Stimulated activated CD8-positive, alpha-beta memory T cell treated with anti-CD3 and anti-CD28 coated beads, Interleukin-15, amount 100 ng/mL, for 4 hours (primary cell): ENCODE measurements at places on chromosomes 1 and 21.

DNA sequence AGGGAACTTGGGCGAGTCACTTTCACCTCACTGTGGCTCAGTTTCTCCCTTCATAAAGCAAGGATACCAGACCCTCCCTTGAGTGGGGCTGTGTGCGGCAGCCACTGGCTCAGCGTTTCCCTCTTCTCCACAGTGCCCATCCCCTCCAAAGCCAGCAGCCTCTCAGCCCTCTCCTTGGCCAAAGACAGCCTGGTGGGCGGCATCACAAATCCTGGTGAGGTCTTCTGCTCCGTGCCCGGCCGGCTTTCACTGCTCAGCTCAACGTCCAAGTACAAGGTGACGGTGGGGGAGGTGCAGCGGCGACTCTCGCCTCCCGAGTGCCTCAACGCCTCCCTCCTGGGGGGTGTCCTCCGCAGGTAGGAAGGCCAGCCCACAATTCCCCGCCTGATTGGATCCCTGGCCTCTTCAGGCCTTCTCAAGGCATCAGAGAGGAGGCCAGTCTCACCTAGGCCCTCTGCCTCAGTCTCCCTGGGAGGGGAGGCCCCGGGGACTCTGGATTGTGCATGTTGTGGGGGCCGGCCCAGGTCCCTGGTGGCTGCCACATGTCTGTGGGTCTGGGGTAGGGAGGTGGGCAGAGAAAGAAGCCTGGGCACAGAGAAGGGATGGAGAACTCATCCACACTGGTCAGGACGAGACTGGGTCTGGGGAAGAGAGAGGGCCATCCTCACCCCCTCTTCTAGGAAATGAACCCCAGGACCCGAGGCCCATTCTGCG is 15.2 kb downstream of the TFAP2E start:
- no peak for DNase-seq

GRCh38 chr1:64292399-64292798 is 89.0 kb downstream of the UBE2U start:
- DNase-seq, result no peak

- DNase-seq, result no peak
Measured at GRCh38 chr1:26938004-26938658, 16.6 kb downstream of the NUDC start.

GRCh38 chr1:224801844-224802490 is 127.5 kb upstream of the DNAH14 start:
- no peak for DNase-seq

DNA sequence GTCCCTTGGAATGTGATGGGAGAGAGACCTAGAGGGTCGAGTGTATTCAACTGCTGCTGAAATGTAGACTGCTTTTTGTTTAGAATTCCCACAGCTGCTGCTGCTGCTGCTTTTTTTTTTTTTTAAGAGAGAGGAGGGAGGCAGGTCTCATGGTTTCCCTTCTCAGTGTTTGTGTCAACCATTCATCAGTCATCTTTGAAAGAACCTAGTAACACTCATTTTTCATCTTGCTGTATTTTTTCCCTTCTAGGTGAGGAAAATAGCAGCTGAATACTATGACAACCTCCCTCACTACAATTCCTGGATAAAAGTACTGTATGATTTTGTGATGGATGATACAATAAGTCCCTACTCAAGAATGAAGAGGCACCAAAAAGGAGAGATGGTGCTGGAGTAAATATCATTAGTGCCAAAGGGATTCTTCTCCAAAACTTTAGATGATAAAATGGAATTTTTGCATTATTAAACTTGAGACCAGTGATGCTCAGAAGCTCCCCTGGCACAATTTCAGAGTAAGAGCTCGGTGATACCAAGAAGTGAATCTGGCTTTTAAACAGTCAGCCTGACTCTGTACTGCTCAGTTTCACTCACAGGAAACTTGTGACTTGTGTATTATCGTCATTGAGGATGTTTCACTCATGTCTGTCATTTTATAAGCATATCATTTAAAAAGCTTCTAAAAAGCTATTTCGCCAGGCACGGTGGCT is 9.2 kb downstream of the DEGS1 start:
- DNase-seq, result no peak

DNA sequence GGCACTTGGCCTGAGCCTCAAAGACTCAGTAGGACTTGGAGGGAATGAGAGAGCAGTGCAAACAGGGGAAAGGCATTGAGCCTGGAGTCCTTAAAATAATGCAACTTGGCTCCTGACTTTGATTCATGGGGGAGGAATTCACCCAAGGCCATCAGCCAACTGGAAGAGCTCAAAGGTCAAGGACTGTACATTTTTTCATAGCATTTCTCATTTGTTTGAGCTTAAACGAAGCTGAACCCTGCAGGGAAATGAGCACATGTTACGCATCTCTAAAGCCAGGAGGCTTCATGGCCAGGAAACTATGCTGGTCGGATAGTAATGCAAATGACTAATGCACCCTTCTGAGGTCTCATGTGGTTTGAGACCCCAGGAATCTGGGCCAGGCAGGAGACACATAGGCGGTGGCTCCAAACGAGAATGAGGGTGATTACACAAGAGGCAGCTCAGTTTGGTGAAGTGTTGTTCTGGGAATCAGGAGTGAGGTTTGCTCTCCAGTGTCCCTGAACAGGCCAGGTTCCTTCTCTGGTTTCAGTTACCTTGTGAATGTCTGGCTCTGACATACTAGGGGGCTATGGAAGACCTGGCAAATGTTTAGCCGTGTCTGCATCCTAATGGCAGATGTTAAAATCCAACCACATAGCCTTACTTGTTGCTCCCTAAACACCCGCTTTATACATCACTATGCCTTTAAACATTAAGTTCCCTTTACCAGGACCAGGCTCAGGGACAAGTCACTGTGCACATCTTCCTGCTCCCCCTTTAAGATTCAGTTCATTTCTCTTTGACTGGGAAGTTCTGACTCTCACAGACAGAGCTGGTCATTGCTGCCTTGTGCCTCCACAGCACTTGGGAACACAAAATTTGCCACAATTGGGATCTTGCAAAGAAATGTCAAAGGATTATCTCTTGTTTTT is 503.9 kb upstream of the USP24 start:
- no peak for DNase-seq

- DNase-seq, result no peak
Measured at GRCh38 chr21:25997788-25998611, 172.6 kb downstream of the APP start.

DNA sequence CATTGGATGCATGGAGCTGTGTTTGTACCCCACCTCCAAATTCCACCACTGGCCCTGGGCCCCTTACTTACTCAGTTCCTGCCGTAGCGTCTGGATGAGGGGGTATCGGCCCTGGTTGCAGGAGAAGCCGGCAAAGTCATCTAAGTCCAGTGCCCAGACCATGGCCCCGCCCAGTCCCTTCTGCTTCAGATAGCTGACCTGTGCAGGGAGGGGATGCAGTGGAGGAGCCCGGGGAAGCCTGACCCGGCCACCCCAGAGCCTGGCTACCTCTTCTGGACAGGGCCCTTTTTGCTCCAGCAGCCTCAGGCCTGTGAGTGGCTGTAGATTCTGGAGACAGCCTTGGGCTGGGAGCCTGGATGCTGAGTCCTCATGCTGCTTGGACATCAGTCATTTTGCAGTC is 11.8 kb downstream of the CHIT1 start:
- no peak for DNase-seq

DNA sequence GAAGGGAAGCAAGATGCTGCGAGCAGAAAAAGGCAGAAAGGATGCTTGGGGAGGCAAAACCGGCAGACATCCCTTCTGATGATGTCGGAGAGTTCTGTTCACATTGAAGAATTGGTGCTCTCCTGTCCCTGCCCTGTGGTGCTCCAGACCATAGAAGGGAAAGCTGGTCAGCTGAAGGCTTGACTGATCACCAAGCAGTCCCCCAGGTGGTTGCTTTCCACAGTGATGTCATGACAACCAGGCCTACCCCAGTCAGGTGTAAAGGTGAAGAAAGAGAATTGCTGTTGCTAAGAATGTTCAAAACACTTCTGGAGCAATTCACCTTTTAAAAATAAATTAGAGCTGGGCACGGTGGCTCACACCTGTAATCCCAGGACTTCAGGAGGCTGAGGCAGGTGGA is 59.5 kb downstream of the OPTC start:
- no peak for DNase-seq

- DNase-seq, result no peak
Measured at GRCh38 chr1:214767221-214767620, 164.2 kb downstream of the CENPF start.

DNA sequence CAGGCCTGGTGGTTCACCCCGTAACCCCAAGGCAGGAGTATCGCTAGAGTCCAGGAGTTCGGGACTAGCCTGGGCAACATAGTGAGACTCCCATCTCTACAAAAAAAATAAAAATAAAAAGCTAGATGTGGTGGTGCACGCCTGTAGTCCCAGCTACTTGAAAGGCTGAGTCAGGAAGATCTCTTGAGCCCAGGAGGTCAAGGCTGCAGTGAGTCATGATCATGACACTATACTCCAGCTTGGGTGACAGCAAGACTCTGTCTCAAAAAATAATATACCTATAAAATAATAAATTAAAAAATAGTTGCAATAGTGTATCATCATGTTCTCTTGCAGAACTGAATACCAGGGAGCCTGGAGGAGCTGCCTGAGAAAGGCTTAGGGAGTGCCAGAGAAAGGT is 19.9 kb upstream of the TMEM39B start:
- DNase-seq, result no peak

GRCh38 chr1:147238053-147238902 is 4.2 kb upstream of the CHD1L start:
- no peak for DNase-seq

- no peak for DNase-seq
Measured at GRCh38 chr21:34802180-34802899, 133.5 kb downstream of the CLIC6 start.

DNA sequence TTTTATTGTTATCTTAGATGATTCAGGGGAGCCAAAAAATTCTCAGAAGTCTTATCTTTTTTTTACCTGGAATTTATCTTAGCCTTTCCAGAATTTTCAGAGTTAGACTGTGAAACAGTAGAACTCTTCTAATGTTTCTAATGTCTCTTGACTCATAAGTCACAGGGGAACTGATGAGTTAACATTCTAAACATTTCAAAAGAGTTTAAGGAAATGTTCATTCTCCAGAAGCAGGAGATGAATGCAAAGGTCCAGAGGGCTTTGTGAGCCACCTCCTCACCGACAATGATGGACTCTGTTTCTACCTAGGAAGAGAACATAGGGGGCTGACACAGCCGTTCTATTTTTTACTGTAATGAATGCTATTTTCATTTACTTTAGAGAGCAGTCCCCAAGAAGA is 157.5 kb downstream of the BRINP2 start:
- DNase-seq, result no peak

GRCh38 chr1:67646145-67647035 is 38.6 kb upstream of the GADD45A start:
- no peak for DNase-seq

GRCh38 chr1:240508950-240509349 is 103.0 kb downstream of the GREM2 start:
- no peak for DNase-seq

- no peak for DNase-seq
Measured at GRCh38 chr1:223482766-223483165, 89.6 kb downstream of the CCDC185 start.

- no peak for DNase-seq
Measured at GRCh38 chr21:32312976-32313375, 14.3 kb downstream of the MRAP start.

DNA sequence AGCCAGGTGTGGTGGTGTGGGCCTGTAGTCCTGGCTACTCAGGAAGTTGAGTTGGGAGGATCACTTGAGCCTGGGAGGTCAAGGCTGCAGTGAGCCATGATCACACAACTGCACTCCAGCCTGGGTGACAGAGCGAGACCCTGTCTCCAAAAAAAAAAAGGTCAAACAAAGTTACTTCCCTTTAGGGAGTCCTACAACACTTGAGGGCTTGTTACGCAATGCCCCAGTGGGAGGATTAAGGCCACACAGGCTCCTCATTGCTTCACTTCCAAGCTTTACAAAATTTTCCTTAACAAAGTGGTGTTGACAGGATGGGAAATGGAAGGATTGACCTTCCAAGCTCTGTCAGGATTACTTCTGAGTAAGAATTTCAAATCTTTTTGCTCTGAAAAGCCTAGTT is 6.2 kb upstream of the EXTL1 start:
- DNase-seq, result no peak

DNA sequence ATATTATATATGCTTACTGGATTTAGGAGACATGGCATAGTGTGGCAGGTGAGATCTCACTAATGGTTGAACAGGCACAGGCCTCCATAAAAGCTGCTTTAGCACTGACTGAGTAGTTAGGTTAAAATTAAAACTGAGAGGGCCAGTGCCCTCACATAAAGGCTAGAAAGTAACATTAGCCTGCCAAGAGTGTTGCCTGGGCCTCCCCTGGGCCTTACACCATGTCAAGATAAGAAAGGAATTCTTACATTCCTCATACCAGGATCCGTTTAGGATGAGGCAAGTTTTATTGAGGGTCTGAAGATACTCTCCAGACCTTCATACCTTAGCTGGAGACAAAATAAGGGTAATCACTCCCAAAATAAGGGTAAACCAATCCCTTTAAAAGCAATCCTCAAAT is 1011.8 kb downstream of the PLA2G4A start:
- DNase-seq, result no peak

DNA sequence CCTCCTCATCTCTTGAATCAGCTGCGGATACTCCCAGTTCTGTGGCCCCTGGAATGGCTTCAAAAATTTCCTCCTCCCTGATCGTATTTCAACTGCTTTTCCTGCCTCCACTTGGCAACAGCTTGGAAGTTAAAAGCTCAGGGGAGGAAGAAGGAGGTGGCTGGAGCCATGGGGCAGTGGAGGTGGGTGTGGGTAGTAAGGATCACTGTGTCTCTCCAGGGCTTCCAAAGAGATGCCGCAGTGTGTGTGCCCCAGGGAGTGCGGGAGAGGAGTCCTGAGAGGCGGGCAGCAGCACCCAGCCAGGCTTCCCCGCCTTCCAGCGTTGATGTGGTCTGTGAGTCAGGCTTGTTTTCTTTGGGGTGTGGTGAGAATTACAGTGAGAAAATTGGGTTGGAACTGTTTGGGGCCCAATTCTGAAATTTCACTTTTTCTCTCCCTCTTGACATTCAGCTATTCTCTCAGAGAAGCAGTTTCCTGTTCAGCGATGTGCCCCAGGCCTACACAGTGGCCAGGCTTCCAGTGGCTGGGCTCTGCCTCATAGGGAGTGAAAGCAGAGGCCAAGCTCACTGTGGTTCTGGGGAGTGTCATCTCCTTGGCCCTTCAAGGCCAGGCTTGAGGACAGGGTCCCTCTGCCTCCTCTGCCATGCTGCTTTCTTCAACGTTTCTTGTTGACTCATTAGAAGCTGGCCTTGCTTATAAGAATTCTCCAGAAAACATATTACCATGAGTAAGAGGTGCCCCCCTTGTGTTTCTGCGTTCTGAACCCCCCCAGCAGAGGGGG is 69.0 kb downstream of the PGM1 start:
- DNase-seq, result no peak

DNA sequence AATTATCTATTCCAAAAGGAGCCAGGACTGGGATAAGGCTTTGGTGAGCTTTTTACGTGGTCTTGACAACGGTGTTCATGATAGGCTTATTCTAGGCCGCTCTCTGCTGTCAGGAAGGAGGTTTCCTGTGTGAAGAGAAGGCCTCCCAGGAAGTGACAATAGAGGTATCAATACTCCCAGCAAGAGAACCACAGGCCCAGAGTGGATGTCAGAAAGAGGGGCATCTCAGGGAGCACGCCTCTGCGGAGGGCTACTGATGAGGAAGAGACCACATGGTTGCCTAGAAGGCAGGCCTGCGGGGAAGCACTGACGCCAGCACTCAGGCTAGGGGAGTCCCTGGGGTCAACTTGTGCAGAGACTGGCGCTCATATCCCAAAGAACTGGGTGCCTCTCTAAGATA is 60.4 kb downstream of the ITPKB start:
- DNase-seq, result no peak

- DNase-seq, result no peak
Measured at GRCh38 chr1:150365941-150366340, 2.0 kb downstream of the RPRD2 start.
